ENCODE measurements at places on chromosomes 2 and 18.
A peak's percentile ranks its signal among the peaks of the same experiment; 100 is the strongest.

DNA sequence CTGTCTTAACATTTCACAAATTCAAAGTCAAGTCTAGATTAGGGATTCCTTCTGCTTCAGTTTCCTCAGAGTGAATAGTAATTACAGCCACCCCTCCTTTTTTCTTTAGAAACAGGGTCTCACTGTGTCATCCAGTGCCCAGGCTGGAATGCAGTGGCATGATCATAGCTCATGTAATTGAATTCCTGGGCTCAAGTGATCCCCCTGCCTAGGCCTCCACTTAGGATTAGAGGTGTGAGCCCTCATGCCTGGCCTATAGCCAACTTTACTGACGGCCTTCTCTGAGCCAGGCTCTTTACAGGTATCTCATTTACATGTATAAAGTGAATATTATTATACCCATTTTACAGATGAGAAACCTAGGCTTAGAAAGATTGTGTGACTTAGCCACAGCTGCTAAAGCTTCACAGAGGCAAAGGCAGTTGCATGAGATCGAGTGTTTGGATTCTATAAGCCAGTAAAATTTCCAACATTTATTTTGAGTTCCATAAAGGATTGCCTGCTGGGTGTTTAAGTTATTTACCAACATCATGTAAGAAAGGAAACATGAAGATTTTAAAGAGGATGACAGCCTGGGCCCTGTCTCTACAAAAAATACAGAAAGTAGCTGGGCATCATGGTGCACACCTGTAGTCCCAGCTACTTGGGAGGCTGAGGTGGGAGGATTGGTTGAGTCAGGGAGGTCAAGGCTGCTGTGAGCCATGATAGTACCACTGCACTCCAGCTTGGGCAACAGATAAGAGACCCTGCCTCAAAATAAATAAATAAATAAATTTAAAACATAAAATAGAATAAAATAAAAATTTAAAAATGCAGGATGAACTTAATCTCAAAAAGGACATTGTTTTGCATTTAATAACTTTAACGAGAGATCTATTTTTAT, 1.8 kb downstream of the ENOSF1 start:
- no peaks in the 10 kb centered on the region for H3K36me3 ChIP-seq
- no peaks in the 10 kb centered on the region for H3K4me1 ChIP-seq
- H3K27ac ChIP-seq: peak overlapping the region; percentile 91

DNA sequence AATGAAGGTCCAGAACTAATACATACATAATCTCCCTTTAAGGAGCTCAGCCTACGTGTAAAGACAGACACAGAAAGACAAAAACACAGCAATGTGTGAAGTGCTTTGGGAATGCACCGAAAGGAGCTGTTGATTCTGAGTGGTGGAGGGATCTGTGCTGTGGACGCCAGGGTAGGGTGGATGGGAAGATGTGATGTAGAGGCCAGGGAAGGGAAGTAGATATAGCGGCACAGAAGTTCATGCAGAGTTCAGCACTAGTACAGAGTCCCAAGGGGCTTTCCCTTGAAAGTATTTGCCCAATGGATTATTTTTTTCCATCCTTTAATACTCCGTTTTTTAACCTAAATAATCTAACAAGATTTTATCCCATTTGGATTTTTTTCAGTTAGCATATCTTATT, 32.1 kb upstream of the DOCK10 start:
- H3K36me3 ChIP-seq: no peaks in the 10 kb centered on the region
- no peak for DNase-seq
- H3K27ac ChIP-seq: no peak overlapping the region
- no peak overlapping the region for H3K4me3 ChIP-seq
- no peaks in the 10 kb centered on the region for H3K27me3 ChIP-seq

DNA sequence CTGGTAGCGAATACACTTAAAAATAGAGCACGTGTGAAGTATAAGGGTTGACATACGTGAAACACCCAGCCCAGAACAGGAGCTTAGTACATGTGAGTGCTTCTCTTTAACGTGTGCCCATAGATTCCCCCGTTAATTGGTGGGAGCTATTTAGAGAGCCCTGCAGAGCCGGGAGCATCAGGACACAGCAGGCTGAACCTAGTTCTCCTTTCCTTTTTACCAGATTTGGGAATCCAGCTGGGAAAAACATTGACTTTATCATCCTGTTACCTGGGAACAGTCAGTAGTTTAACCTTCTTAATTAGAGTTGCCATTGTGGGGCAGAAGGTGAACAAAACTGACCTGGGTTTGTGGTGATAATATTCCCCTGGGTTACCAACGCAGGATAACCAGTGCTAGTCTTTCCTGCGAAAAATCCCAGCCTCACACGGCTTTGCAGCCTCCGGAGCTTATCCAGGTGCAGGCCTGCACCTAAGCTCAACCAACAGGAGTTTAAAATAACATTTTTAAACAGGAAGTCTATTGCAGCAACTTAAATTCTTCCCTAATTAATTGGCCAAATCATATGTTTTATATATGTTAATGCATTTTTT, 78.1 kb upstream of the SPTBN1 start:
- H3K27ac ChIP-seq: no peak overlapping the region
- no peaks in the 10 kb centered on the region for H3K27me3 ChIP-seq
- H3K4me3 ChIP-seq: no peak overlapping the region
- no peaks in the 10 kb centered on the region for H3K36me3 ChIP-seq
- DNase-seq: no peak

DNA sequence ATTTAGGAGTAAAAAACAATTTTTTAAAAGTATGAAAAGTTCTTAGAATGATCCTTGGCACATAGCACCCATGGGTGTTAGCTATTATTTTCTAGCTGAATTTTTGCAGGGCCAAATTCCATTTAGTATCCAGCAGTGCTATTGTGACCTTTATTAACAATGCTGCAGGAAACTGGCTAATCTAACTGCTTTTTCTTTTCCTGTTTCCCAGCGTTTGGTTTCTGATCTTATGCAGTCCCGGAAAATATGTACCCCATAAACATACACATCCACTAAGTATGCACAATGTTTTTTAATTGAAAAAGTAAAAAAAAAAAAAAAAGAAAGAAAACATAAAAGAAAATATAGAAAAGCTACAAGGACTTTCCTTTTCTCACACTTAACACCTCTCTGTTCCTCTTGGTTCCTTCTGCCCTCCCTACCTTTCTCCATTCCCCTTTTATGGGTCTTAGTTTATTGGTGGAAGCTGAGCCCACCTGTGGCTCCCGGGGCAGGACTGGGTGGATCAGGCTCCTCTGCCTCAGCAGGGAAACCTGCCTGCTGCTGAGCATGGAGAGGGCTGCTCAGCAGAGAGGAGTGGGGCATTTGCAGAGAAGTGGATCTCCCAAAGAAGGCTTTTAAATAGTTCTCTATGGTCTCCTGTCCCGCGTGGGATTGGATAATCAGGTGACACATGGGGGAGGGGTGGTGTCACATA, 9.3 kb upstream of the SLC16A14 start:
- no peaks in the 10 kb centered on the region for H3K4me1 ChIP-seq
- H3K36me3 ChIP-seq: no peaks in the 10 kb centered on the region
- H3K4me3 ChIP-seq: no peak overlapping the region
- DNase-seq: no peak

DNA sequence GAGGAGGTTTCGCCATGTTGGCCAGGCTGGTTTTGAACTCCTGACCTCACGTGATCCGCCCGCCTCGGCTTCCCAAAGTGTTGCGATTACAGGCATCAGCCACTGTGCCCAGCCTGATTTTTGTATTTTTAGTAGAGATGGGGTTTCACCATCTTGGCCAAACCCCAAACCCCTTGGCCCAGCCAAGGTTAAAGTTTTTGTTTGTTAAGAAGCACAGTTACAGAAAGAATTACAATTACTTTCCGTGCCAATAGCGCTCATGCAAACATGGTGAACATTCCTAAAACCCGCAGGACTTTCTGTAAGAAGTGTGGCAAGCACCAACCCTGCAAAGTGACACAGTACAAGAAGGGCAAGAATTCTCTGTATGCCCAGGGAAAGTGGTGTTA, 26.1 kb downstream of the ITSN2 start:
- H3K4me1 ChIP-seq: no peaks in the 10 kb centered on the region
- DNase-seq: no peak
- no peaks in the 10 kb centered on the region for H3K36me3 ChIP-seq
- H3K4me3 ChIP-seq: no peak overlapping the region
- no peaks in the 10 kb centered on the region for H3K27me3 ChIP-seq

Measured in breast epithelium (tissue), 4 donors.